Gastroesophageal sphincter (tissue), 4 donors: ENCODE measurements at places on chromosomes 3 and 15. TPM values are rescaled to one million over a fixed set of nuclear protein-coding genes. Genes with fewer than 3 reads are reported as not detected.

PLA1A gene
- total RNA-seq: 1.2 TPM

CHL1 gene
- total RNA-seq: 38.7 TPM

TLR9 gene
- not detected for total RNA-seq

ZFAND6 gene
- 137 TPM for total RNA-seq

MITF gene
- total RNA-seq: 86.8 TPM

WDR93 gene
- total RNA-seq: not detected

MESP2 gene
- not detected for total RNA-seq

RYR3 gene
- total RNA-seq: 10.2 TPM

GNAT1 gene
- not detected for total RNA-seq

DNA sequence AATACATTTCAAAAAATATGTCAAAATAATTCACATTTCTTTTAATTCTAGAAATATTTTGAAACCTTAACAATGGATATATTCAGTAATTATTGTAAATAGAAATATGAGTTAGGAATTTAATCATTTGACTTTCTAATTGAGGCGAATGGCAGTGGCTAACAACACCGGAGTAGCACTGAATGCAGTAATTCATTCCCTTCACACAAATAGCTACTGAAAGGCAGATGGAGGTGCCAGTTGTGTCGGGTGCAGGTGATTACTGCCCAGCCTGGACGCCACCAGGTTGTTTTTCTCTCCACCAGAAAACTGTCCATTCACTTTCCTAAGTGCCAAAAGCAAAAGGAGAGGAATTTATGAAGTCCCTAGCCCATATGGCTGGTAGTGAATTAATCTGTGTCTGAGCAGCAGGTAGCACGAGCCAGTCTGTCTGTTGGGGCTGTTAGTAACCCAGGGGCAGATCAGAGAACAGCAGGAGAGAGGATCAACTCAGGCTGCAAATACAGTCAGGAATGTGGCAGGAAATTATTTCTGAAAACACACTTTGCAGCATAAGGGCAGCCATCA, 79.3 kb upstream of the GMNC start:
- no peak for ATAC-seq

DNA sequence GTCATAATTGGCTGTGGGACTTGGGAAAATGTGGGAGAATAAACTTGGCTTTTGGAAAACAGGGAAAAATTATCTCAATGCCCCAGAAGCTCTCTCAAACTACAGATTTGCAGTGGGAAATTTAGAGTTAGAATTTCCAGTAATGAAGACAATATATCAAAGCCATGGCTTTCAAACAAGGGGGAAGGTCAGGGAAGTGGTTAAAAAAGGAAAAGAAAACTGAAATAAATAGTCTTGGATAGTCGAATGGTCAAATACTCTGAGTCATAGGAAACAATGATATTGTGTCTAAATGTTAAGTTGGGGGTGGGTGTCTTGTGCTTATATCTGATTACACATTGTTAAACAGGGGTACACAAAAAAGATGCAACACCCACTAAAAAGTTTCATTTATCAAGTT, 272.4 kb upstream of the COL8A1 start:
- no peak for ATAC-seq

DNA sequence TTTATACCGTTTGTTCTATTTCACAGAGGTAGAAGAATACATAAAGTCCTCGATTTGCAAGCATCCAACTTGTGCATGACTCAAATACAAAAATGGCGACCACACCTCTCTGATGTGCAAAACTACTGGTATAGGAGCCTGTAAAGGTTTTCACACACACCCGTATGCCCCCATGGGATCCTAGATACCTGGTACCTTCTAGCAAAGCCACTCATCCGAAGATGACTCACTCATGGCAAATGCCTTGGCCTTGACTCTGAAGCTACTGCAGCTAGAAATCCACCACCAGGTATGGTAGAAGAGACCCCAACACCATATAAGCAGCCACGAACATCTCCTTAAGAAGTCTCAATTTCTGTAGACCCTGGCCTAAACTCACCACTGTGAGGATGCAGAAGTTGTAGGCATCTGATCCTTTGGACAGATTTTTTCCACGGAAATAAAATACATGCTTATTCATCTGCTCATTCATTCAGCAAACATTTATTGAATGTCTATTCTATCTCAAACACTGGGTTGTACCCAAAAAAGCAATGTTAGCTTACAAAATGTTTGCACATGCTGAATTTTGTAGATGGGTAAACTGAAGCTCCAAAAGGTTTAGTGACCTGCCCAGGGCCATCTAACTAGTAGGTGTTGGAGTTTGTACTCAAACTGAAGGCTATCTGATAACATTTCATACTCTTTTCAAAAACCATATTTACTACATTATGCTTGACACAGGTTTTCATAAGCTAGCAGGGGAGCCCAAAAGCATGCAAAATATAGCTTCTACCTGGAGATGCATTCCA, 158.8 kb downstream of the RORA start:
- no peak for ATAC-seq

DNA sequence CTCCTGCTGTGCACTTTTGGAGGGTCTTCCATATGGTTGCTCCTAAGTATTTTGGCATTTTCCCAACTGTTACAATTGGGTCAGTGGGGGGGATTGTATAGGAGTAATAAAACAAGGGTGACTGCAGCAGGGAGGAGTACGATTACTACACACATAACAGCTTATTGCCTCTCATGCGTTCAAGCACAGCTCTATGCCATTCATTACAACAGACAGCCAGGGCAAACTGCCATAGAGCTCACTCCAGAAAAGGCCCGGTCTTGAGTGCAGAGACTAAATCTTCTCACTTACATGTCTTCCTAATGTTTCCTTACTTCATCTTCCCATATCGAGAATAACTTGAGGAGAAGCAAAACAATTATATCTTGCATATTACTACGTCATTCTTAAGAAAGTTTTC, 1.4 kb upstream of the CHMP2B start:
- ATAC-seq: no peak

- ATAC-seq: no peak
These were observed 4.5 kb downstream of the SNX22 start for GRCh38 chr15:64155802-64156651.

DNA sequence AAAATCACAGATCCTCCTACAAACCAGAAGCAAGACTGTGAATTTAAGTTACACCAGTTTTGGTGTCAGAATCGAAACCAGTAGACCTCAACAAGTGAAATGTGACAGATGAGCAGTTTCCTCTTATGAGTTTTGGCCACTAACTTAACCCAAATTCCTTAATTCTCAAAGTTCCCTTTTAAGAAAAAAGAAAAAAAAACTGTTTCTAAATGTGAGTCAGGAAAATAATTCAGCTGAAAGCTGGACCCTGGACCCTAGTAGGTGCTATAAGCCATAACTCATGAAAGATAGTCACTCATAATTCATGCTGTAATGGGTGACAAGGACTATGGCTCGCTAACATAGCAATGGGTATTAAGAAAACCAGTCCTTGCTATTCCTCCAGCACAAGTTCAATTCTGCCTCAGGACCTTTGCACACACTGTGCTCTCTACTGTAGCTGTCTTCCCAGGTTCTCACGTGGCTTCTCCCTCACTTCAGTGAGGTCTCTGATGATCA, 9.0 kb upstream of the THRB start:
- ATAC-seq: no peak

- ATAC-seq: no peak
These were observed 12.5 kb downstream of the TEX264 start for GRCh38 chr3:51683566-51683965.

DNA sequence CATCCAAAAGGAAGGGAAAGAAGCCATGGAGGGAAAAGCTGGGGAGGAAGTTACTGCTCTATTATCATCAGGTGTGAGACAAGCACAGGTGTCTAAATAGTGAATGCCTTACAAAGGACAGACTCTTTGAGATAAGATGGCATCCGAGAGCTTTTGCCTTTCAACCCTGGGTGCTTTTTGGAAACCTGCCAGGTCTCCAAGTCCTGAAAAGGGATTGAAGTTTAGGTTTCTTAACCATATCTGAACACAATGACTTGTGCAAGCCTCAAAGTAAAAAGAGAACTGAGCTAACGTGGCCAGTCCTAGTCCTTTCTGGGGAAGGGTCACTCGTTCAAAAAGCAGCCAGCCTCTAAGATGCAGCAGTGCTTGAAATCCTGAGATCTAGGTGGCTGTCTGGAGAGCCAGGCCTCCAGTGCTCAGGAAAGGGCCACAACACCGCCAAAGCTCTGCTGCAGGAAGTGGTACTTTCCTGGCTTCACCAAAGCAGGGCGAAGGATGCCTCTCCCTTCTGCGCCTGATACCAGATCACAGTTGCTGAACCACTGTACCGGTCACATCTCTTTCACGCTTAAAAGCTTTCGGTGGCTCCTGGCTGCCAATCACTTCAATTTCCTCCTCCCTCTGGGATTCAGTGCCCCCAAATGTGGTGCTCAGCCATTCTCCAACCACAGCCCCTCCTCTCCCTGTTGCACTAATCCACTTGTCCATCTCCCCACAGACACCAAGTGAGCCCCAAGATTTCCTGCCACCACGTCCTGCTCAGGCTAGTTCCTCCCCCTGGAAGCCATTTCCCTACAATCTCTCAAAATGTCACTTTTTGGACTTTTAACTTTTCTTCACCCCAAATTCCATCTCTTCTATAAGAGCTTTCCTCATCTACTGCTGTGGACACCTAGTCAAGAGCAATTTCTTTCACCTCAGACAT, 104.1 kb upstream of the LPP start:
- no peak for ATAC-seq

DNA sequence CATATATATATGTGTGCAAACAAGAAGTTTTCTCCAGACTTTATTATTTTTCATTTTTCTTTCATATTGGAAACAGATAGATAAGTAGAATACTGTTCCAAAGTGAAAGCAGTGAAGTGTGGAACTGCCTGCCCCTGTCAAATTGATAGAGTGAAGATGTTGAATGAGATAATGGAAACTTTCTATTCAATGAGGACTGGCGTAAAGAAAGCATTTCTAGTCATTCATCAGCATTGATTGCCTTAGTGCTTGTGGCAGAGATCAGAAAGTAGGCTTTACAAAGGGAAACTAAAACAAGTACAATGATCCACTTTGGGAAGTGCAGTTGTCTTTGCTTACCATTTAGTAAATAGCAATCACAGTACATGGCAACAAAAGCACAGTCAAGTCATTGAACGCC, 300.0 kb downstream of the CADM2 start:
- no peak for ATAC-seq

- ATAC-seq: no peak
These were observed 26.5 kb upstream of the ALPK3 start for GRCh38 chr15:84790676-84791075.

- ATAC-seq: no peak
These were observed 6.8 kb upstream of the GAP43 start for GRCh38 chr3:115616461-115616860.

DNA sequence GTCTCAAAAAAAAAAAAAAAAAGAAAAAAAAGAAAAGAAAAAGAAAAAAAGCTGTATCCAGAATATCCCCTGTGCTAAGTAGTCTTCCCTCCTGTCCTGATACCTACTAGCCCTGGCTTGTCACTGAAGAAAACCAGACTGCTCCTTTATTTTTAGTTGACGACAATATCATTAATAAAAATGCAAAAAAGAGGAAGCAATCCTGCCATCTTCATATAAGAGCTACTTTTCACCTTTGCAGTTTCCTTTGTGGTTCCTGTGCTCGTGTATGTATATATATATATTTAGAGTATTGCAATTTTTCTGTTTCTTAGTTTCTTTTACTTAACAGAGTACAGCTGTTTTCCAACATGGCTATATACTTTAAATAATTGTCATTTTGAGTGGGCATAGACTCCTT, 13.6 kb downstream of the C3orf20 start:
- ATAC-seq: no peak

DNA sequence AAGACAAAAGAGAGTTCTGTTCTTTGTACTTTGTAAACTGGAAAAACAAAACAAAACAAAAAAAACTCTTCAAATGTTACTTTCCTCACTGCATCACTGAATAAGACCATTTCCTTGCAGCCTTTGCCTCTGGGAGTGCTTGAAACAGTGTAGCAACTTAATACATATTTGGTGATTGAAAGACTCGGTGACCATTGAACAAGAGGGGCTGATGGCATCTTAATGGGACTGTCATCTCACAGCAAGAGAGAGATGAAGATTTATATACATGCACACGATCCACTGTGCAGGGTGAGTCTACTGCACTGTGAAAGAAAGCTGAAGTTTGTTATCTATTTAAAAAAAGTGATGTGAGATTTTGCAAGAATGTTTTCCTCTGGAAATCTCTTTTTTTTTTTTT, 111.9 kb upstream of the KLHL25 start:
- no peak for ATAC-seq

- ATAC-seq: no peak
These were observed 51.8 kb downstream of the KLF15 start for GRCh38 chr3:126305427-126305826.

- ATAC-seq: no peak
These were observed 1.3 kb upstream of the IL12A start for GRCh38 chr3:159987291-159987711.

GRCh38 chr3:29201604-29202003, 79.3 kb upstream of the RBMS3 start:
- no peak for ATAC-seq

DNA sequence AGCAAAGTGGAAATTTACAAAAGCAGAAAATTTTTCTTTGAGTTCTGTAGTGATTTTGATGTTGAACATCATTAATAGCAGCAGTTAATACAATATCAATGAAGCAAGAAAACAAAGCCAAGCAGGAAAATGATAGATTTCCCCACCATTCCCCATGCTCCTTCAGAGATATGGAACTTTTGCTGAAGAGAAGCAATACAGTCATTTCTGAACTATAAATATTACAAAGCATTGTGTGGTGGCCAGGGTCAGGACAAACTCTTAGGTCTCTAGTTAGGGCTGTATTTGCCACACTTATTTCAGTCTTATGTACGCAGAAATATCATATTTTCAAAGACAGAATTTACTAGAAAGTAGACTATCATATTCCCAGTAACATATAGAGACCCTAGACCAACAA, 88.8 kb upstream of the P3H2 start:
- no peak for ATAC-seq

DNA sequence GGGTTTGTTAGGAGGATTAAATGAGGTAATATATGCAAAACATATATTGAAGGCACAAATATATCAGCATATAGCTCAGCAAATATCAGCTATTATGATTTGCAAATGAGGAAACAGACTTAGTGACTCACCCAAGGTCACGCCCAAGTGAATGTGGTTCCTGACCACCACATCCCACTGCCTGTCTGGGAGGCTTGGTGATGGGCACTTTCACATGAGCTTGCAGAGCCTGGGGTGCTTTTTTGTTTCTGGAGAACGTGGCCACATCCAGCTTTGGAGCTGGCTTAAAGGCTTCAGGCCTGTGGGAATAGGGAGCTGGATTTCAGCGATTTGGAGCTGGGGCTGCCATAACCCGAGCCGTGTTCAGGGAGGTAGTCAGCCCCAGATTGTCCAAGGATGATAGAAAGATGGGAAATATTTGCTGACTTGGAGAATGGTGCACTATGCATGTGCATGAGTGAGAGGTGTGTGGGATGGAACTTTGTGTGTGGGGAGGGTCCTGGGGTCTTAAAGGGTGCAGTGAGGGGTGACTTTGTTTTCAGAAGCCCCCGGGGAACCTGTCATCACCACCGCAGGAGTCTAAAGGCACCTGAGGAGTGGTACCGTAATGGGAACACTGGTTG, 12.0 kb upstream of the FGD5 start:
- no peak for ATAC-seq
